ENCODE measurements at places on chromosomes 11 and 22.

DNA sequence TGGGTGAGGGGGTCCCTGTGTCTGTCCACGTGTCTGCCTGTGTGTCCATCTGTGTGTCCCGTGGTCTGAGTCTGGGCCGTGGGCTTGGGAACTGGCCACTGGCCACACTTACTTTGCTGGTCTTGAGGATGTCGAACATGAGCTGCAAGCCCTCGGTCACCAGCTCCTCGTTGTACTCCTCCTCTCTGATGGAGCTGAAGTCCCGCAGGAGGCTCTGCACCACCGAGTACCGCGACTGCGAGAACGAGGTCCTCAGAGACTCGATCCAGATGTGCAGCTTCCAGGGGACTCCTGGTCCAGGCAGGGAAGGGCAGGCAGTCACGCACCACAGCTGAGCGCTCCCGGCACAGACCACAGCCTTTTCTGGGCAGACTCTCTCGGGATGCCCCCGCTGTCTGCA, 55.4 kb downstream of the NAT10 start:
- DNase-seq: no peak

GRCh38 chr11:116512841-116513240, 259.9 kb downstream of the BUD13 start:
- no peak for DNase-seq

GRCh38 chr11:46413760-46414465, 22.3 kb upstream of the CHRM4 start:
- DNase-seq: no peak

DNA sequence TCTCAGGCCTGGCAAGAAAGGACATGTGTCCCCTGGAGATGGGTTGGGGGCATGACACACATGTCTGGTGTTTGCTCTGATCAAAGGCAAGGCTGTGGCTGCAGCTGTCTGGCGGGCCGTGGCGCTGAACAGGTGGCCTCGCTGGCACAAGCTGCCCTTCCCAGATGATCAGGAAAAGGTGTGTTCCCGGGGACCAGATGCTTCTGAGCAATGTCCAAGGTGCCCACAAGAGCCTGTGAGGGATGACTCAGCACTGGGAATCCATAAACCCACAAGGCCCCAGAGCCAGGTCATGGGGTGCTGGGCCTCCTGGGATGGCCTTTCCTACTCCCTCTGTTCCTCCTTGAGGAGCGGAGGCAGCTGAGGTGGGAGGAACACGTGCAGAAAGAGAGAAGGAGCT, 9.7 kb upstream of the LRP5 start:
- no peak for DNase-seq

- DNase-seq: no peak
These were observed 378.1 kb downstream of the CADM1 start for GRCh38 chr11:115126092-115126491.

DNA sequence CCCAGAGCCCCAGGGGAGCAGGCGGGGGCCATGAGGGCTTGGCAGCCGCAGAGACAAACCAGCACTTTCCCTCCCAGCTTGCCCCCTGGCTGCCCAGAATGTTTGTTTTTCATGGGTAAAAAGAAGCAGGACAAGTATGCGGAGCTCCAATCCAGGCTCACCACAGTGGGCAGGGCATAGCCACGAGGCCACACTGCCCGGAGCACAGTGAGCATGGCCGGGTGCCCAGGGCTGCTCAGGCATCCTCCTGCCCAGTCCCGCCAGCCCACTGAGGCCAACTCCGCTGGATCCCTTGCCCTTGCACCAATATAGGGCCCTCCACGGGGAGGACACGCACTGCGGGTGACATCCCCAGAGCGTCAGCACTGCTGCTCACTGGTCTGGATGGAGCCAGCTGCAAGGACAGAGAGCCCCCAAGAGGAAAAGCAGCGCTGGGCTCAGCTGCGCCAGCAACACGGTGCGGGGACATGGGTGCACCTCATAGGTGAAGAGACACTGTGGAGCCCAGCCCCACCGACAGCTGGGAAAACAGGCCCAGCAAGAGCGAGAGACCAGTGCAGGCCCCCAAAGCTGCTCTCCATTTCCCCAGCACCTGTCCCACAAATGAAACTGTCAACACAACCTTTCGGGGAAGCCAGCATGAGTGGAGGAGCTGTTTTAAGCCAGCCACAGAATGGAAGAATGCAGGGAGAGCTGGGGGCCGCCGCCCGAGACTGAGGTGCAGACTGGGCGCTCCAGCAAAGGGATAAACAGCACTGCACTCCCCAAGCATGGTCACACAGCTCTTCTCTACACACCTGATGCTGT, 24.8 kb downstream of the ARVCF start:
- DNase-seq: no peak

DNA sequence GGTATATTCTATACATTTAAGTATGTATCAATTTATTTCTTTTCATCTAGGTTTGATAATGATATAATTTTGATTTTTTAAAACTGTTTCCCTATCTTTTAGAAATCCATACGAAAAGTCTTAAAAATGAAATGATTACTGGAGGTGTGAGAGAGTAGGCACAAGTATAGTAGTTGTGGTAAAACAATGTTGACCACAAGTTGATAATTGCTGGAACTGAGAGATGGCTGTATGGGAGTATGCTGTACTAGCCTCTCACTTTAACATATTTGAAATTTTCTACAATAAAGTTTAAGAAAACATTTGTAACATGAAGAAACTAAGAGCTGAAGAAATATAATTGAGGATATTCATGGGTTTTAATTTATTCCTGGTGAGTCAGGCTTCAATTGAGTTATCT, 30.0 kb downstream of the FSHB start:
- no peak for DNase-seq

DNA sequence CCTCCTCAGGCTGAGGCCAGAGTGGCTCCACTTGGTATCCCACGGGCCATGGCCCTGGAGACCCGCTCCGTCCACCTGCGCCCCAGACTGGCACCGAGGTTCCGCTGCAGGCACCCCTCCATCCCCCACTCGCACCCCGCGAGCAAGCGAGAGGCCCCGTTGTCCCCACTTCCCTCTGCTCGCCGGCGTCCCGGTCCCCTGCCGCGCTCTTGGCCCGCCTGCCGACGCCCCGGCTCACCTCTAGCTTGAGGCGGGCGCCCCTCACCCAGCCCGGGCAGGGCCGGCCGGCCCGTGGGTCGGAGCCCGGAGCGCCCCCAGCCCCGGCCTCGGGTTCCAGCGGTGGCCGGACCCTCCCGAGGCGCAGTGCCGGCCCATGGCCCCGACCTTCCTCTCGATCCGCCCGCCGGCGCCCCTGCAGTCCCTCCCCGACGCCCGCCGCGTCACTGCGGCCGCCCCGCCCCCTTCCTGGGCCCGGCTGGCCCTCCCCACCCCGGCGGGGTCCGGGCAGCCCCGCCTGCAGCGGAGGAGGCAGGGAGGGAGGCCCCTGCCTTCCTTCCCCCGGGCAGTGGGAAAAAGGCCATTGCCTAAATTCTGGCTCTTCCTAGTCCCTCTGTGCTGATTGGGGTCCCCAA, at the start of gene PITPNM1:
Gene PITPNM1 (minus strand): TSS at position 414 of the 632 bp plus-strand sequence. CDS start 1,183 bp downstream, outside the sequence.
- DNase-seq: peak; percentile 14

GRCh38 chr22:28903080-28903479, 19.7 kb downstream of the ZNRF3 start:
- DNase-seq: no peak

DNA sequence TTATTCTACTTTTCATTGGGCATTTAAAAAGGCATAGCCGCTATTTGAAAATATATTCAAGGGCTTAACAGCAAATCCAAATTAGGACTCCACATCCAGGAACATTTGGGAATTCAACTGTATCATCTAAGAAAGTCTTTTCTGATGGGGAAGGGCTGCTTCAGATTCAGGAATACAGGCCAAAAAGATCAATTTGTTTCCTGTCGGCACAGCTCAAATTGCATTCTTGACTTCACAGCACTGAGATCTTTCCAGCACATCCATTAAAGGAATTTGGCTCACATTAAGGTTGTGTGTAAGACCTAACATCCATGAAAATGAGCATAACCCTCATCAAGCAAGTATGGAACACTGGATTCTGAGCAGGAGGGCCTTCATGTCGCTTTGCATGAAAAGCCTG, 1169.5 kb upstream of the CCDC90B start:
- DNase-seq: no peak

GRCh38 chr11:115591380-115591779, 87.2 kb upstream of the CADM1 start:
- no peak for DNase-seq

- no peak for DNase-seq
These were observed 16.1 kb downstream of the LRRC75B start for GRCh38 chr22:24576778-24577177.

- no peak for DNase-seq
These were observed 13.5 kb downstream of the NUMA1 start for GRCh38 chr11:72066855-72067254.
